ENCODE measurements at places on chromosomes 5 and 9.

DNA sequence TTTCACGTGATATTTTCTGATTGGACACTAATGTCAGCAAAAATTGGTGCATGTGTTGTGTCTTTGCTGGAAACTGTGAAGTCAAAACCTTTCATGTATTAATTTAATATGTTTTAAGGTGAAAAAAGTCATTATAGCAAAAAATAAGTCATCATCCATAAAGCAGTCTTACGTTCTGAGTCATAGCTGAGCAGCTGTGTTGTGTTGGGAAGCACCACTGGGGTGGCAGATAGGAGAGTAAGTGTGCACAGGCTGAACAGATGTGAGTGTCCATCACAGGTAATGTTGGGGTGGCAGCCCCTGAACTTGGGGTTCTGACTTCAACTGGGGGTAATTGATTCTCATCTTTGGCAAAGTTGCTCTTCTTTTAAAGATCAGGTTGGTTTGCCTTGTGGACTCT lies 156.8 kb downstream of the NXNL2 start:
- no peak for DNase-seq

GRCh38 chr9:125202846-125203618 lies 2.7 kb downstream of the RABEPK start:
- DNase-seq, result no peak

DNA sequence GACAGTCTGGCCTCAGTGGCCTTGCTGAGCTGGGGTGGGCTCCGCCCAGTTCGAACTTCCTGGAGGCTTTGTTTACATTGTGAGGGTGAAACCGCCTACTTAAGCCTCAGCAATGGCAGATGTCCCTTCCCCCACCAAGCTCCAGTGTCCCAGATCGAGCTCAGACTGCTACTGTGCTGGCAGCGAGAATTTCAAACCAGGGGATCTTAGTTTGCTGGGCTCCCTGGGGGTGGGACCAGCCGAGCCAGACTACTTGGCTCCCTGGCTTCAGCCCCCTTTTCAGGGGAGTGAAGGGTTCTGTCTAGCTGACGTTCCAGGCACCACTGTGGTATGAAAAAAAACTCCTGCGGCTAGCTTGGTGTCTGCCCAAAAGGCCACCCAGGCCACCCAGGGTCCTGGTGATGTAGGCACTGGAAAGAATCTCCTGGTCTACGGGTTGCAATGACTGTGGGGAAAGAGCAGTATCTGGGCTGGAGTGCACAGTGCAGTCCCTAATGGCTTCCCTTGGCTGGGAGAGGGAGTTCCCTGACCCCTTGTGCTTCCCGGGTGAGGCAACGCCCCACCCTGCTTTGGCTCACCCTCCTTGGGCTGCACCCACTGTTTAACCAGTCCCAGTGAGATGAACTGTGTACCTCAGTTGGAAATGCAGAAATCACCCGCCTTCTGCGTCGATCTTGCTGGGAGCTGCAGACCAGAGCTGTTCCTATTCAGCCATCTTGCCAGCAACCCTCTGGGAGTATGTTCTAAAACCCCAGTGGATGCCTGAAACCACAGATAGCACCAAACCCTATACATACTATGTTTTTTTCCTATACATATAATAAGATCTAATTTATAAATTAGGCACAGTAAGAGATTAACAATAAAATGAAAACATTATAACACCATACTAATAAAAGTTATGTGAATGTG lies 95.5 kb downstream of the TMEM161B start:
- DNase-seq, result peak; percentile 35

DNA sequence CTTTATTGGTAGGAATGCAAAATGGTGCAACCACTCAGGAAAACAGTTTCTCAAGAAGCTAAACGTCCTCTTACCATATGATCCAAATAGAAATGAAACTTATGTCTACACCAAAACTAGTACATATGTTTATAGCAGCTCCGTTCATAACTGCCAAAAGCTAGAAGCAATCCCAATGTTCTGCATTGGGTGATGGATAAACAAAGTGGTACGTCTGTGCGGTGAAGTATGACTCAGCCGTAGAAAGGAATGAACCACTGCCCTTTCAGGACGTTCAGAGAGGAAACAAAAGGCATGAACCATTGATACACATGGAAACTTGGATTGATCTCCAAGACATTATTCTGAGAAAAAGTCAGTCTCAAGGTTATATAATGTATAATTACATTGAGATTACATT lies 27.6 kb downstream of the HNRNPH1 start:
- no peak for DNase-seq

- DNase-seq, result no peak
Observed at GRCh38 chr9:109241207-109241606, 74.2 kb upstream of the FRRS1L start.

DNA sequence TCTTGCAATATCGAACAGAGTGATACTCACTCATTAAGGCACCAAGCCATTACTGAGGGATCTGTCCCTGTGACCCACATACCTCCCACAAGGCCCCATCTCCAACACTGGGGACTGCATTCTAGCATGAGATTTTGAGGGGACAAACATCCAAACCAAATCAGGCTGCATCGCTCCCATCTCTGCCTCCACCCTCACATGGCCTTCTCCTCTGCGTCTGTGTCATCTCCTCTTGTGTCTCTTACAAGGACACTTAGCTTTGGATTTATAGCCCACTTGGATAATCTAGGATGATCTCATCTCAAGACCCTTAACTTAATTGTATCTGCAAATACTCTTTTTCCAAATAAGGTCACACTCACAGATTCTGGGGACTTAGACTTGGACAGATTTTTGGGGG lies 284.4 kb upstream of the DAP start:
- no peak for DNase-seq

DNA sequence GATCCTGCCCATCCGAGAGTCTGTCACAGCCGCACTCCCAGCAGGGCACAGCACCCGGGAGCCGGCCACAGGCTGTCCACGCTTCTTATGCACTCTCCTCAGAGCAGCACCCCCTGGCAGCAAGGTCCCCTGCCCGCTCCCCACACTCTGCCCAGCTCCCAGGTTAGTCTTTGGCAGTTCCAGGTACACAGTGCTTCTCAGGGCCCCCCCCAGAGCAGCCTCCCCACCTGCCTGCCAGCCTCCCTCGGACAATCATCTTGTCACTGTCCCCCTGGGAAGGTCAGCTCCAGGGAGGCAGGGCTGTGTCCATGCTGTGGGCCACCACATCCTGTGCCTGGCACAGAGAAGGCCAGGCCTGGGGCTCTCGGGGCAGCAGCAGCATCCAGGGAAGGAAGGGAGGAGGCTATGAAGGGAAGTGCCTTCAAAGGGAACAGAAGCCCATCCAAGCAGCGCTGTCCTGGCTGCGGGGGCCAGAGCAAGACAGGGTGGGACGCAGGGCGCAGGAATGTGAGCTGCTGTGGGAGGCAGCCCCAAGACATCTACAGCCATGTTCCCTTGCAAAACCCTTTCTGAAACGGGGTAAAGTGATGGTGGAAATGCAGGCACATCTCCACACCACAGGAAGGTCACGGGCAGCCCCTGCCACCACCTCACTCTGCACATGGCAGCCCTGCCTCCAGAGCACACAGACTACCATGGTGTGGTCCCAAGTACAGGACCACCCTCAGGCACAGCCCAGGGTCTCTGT lies 68.6 kb upstream of the ADAMTS2 start:
- no peak for DNase-seq

GRCh38 chr9:86279839-86280238 lies 2.5 kb downstream of the ISCA1 start:
- no peak for DNase-seq

DNA sequence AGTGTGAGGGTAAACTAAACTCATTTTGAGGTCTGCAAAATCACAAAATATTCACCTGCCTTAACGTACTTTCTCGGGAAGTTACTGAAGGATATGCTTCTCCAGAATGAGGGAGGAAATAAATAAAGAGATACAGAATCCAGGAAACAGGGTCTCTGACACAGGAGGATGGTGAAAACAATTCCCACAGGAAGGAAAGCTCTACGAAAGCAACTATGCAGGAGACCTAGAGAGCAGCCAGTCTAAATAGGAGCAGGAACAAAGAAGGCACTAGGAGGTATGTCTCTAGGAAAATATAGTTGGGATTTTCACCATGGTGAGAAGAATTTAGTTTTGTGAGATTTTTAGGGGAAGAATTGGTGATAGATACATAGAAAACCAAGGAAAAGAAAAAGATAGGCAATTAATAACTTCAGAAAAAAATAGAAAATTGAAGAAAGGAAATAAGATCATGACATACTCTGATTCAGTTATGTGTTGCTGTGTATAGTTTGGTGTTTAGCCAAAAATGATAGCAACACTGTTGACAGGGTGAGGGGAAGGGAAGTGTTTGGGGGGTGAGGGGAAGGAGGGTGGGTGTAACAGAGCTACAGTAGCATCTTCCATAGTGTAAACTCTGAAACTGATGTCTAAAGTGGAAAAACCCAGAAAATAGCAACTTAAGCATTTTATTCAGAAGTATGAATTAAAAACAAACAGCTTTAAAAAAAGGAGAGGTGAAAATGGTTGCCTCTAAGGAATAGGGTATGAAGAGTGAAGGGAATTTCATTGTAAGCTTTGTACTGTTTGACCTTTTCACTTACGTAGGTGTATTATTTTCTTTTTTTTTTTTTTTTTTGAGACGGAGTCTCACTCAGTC lies 9.8 kb downstream of the GPR21 start:
- DNase-seq, result no peak

DNA sequence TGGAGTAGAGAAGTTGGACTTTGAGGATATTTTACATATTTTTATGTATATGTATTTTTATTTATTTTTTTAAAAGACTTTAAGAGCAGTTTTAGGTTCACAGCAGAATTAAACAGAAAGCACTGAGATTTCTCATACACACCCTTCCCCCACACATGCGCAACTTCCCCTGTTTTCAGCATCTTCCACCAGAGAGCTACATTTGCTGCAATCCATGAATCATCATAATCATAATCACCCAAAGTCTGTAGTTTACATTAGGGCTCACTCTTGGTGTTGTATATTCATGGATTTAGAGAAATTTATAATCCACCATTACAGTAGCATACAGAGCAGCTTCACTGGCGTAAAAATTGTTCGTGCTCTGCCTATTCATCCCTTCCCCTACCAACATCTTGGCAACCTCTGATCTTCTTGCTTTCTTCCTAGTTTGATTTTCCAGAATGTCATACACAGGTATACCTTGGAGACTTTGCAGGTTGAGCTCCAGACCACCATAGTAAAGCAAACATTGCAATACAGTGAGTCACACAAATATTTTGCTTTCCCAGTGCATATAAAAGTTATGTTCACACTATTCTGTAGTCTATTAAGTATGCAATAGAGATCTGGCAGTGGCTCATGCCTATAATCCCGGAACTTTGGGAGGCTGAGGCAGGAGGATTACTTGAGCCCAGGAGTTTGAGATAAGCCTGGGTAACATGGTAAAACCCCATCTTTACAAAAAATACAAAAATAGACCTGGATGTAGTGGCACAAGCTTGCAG lies 9.6 kb upstream of the CCDC171 start:
- no peak for DNase-seq

DNA sequence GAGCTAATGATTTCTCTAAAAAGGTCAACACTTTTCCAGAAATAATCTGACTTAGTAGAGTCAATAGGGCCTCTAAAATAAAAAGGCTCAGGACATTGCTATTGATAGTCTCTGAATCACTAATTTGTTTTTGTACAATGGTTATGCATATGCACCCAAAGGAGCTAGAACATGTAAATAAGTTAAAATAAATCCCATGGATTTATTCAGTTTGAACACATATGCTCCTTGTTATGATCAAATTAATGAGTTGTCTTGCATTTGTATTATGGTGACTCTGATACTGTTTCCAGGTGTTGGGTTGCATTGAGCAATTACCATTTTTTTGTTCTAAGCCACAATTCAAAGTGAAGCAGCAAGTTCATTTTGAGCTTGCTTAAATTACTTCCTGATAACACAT lies 276.0 kb upstream of the TUSC1 start:
- DNase-seq, result no peak

DNA sequence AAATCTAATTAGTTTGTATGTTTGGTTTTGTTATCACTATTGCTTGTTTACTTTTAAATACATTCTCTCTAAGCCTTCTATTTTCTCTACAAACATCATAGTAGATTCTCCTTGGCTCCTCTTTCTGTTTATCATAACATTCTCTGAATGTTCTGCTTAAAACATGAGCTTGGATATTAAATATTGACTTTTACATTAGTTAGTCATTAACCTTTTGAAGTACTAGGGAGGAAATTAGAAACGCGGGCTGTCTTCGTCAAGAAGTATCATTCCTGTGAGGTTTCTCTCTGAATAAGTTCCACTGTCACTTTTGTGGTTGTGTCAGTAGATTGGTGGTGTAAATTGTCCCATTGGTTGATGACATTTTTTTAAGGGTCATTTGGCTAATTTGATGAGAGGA lies 821.5 kb downstream of the EFNA5 start:
- no peak for DNase-seq

DNA sequence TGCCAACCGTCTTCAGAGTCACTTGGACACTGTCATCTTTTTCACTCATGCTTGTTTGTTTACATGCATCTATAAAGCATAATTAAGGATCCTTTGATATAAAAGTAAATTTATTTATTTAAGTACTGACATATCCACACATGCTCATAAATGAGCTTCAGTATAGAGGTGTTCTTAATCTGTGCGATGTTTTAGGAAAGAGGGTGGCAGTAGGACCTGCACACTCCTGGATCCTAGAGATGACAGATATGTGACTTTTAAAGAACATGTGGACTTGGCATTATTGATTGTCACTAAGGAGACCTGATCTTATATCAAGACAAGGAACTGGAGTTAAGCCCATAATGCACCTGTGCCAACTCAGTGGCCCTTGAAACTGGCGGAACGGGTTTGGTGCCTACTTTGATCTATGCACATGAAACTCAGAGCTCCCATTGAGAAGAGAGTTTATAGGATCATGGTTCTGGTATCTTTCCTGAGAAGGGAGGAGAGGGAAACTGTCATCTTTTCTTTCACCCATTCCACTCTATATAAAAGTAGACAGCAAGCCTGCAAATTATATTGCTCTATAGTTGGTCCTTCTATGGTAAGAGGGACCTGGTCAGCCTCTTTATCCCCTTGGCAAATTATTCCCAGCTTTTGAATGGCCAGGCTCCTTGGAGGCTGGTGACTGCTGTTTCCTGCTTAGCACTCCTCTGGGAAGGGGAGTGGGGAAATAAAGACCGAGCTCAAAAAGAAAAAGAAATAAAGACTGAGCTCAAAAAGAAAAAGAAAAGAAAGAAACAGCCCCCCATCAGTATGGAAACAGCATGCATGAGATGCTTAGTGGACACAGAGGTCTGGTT lies 57.8 kb upstream of the LIFR start:
- DNase-seq, result no peak

GRCh38 chr5:68444833-68445232 lies 229.3 kb downstream of the PIK3R1 start:
- DNase-seq, result no peak

GRCh38 chr5:2381861-2382260 lies 369.6 kb downstream of the IRX2 start:
- no peak for DNase-seq

DNA sequence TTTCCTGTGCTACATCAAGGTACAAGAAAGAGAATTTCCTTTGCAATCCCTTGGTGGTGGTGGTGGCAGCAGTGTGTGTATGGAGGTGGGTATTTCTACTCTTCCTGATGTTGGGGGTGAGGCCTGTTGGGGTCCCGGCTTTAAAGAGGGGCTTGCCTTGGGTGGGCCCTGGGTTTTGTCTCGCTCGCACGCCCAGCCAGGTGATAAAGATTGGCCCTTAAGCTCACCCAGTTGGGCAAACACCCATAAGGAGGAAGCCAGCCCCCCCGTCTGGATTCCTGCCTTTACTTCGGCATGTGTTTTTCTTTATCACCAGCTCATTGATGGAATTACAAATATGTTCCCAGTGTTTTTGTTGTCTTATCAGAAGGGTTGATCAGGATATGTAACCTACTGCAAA lies 16.0 kb upstream of the SARDH start:
- DNase-seq, result no peak

GRCh38 chr5:10876006-10876744 lies 115.1 kb upstream of the DAP start:
- DNase-seq, result no peak
